CD8-positive, alpha-beta memory T cell (primary cell): ENCODE measurements at places on chromosomes 5 and 9. TPM values are rescaled to one million over a fixed set of nuclear protein-coding genes. Genes with fewer than 3 reads are reported as not detected.

Gene CSF1R
- 2.7 TPM for total RNA-seq

Gene IQGAP2
- 51.4 TPM for total RNA-seq

Gene HAVCR2
- total RNA-seq, result 6.3 TPM

Gene ZBTB34
- total RNA-seq, result 7.0 TPM

Gene SLC34A3
- total RNA-seq, result not detected

- H3K4me3 ChIP-seq, result peak overlapping the region; percentile 10
- H3K36me3 ChIP-seq, result no peaks in the 10 kb centered on the region
- peak overlapping the region; percentile 27 for H3K27ac ChIP-seq
- no peaks in the 10 kb centered on the region for H3K27me3 ChIP-seq
- peaks cover 24% of the 10 kb centered on the region for H3K4me1 ChIP-seq
Observed at GRCh38 chr5:143229896-143230675, 173.4 kb downstream of the NR3C1 start.

- no peak overlapping the region for H3K27ac ChIP-seq
- H3K4me1 ChIP-seq, result no peaks in the 10 kb centered on the region
- H3K4me3 ChIP-seq, result no peak overlapping the region
- DNase-seq, result no peak
- H3K36me3 ChIP-seq, result no peaks in the 10 kb centered on the region
Observed at GRCh38 chr5:150242251-150242894, 47.2 kb downstream of the CAMK2A start.

- no peaks in the 10 kb centered on the region for H3K4me1 ChIP-seq
- H3K27ac ChIP-seq, result peak overlapping the region; percentile 38
- no peak overlapping the region for H3K4me3 ChIP-seq
- H3K36me3 ChIP-seq, result no peaks in the 10 kb centered on the region
Observed at GRCh38 chr9:37953775-37954437, 50.0 kb upstream of the SLC25A51 start.

DNA sequence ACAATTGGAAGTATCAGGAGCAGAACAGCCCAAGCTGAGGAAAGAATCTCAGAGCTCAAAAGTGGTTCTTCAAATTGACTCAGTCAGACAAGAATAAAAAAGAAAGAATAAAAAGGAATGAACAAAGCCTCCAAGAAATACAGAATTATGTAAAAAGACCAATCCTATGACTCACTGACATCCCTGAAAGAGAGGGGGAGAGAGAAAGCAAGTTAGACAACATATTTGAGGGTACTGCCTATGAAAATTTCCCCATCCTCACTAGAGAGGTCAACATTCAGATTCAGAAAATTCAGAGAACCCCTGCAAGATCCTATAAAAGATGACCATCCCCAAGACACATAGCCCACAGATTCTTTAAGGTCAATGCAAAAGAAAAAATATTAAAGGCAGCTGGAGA is 173.2 kb downstream of the ALDH1A1 start:
- H3K4me3 ChIP-seq, result no peak overlapping the region
- H3K27me3 ChIP-seq, result no peaks in the 10 kb centered on the region
- H3K4me1 ChIP-seq, result no peaks in the 10 kb centered on the region
- no peaks in the 10 kb centered on the region for H3K36me3 ChIP-seq
- DNase-seq, result no peak

- no peaks in the 10 kb centered on the region for H3K36me3 ChIP-seq
- H3K4me1 ChIP-seq, result no peaks in the 10 kb centered on the region
- no peak overlapping the region for H3K4me3 ChIP-seq
- no peaks in the 10 kb centered on the region for H3K27me3 ChIP-seq
- no peak overlapping the region for H3K27ac ChIP-seq
Observed at GRCh38 chr9:33236571-33236970, 3.4 kb upstream of the SPINK4 start.

DNA sequence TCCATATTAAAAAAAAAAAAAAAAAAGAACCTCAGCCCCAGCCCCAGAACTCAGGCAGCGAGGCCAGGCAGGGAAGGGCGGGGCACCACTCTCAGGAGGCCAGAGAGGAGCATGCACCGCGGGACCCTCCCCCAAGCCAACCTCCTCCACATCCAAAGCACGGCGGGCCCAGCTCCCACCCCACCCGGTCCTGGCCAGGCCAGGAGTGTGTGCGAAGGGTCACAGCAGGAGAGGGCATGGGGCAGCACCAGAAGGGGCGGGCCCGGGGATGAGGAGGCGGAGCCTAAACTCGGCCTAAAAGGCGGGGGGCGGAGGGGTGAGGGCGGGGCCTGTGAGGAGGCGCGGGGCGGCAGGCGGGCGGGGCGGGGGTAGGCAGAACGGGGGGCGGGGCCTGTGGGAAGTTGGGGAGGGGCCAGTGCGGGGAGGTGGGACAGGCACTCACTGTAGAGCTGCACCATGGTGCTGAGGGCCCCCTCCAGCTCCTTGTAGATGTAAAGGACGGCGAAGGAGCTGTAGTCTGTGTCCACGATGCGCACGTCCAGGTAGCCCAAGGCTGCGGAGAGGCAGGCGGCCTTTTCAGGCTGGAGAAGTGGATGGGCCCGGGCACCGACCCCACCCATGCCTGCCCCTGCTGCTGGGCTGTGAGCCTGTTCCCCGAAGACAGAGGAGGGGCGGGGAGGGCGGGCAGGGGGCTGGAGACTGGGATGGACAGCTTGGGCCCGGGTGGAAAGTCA is 1.2 kb downstream of the LCN15 start:
- no peak overlapping the region for H3K27ac ChIP-seq
- H3K27me3 ChIP-seq, result no peaks in the 10 kb centered on the region
- H3K36me3 ChIP-seq, result no peaks in the 10 kb centered on the region
- no peaks in the 10 kb centered on the region for H3K4me1 ChIP-seq
